Activated T-cell treated with anti-CD3 and anti-CD28 coated beads for 1 hour (primary cell): ENCODE measurements at places on chromosomes 11 and 22.
A peak's percentile ranks its signal among the peaks of the same experiment; 100 is the strongest.

- DNase-seq, result no peak
Measured at GRCh38 chr11:17646451-17647145, 72.8 kb upstream of the MYOD1 start.

- DNase-seq, result no peak
Measured at GRCh38 chr11:31160504-31161422, 208.8 kb downstream of the DCDC1 start.

- no peak for DNase-seq
Measured at GRCh38 chr11:129320494-129320893, 55.2 kb upstream of the BARX2 start.

DNA sequence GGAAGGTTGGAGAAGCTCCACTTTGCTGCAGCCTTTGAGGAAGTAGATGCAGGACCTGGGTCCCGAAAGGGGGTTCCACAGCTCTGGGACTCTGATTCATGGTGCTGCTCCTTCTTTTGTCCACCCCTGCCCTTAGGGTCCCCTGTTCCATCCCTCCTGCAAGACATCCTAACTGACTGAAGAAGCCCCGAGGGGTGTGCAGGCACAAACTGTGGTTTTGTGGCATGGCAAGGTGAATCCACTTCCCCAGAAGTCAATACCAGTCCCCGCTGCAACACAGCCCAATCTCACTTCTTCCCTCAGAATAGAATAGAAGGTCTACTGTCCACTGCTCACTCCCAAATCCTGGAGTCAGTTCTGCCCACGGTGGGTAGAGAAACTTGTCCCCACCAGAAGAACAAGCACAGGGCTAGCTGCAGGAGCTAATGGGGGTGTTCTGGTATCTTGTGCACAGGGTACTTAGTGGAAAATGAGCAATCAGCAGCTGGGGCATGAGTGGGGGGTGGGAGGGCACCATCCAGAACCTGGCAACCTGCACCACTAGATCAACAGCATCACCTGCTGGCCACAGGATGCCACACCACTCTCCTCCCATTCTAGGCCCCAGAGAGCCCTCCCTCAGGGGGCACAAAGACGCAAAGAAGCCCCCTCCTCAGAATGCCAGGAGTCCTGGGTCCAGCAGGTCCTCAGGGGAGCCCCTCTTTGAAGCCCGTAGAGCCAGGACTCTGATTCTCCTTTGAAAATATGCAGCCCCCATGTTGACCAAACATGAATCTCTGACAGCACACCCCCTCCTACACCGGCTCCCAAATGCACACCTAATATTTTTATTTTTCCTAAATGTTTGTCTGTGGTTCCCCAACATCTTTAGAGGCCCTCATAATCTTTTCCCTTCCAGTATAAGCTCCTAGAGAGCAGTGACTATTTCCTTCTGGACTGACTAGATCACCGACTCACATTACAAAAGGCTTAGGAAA, 14.1 kb downstream of the SPATA19 start:
- DNase-seq, result no peak

- DNase-seq, result no peak
Measured at GRCh38 chr22:43482318-43482625, 70.5 kb downstream of the MPPED1 start.

- DNase-seq, result no peak
Measured at GRCh38 chr11:60367896-60368295, 10.4 kb upstream of the MS4A7 start.

DNA sequence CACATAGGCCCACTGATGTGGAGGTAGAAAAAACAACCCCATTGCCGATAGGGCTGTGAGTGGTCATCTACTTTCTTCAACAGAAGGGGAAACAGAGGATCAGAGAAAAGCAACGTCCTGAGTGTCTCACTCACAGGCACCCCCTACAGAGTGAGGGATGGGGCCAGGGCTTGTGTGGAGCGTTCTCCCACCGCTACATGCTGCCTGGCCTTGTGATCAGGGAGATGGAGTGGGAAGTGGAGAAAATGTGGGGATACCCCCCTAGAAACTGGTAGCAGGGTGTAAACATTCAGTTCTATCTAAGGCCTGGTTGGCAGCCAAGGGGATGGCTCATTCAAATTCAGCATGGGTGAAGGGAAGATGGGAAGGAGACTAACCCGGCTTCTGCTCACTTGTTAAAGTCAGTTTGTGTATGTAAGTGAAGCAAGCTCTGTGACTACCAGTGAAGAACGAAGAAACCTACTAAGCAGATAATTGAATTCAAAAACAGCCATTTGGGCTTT, 73.0 kb upstream of the NAV2 start:
- no peak for DNase-seq

GRCh38 chr11:91164452-91164822, 941.6 kb upstream of the CHORDC1 start:
- DNase-seq, result no peak

DNA sequence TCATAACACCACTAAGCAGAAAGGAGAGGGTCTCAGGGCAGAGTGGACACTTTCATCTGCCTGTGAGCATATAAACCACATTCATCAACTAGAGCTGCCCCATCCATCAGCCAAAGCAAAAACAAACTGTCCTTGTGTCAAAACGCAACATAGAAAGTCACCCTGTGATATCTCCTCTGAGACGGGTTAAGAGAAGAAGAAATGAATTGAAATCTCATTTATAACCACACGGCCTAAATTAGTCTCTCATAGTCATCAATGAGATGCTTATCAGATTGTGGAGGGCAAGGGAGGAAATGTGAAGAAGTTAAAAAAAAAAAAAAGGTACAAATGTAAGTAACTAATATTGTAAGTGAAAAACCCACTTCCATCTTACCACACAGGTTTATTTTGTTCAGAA, 75.7 kb downstream of the SIK3 start:
- no peak for DNase-seq

- DNase-seq, result no peak
Measured at GRCh38 chr22:31367426-31367825, 21.3 kb upstream of the PATZ1 start.

GRCh38 chr11:9493492-9493891, 32.7 kb downstream of the ZNF143 start:
- DNase-seq, result no peak

DNA sequence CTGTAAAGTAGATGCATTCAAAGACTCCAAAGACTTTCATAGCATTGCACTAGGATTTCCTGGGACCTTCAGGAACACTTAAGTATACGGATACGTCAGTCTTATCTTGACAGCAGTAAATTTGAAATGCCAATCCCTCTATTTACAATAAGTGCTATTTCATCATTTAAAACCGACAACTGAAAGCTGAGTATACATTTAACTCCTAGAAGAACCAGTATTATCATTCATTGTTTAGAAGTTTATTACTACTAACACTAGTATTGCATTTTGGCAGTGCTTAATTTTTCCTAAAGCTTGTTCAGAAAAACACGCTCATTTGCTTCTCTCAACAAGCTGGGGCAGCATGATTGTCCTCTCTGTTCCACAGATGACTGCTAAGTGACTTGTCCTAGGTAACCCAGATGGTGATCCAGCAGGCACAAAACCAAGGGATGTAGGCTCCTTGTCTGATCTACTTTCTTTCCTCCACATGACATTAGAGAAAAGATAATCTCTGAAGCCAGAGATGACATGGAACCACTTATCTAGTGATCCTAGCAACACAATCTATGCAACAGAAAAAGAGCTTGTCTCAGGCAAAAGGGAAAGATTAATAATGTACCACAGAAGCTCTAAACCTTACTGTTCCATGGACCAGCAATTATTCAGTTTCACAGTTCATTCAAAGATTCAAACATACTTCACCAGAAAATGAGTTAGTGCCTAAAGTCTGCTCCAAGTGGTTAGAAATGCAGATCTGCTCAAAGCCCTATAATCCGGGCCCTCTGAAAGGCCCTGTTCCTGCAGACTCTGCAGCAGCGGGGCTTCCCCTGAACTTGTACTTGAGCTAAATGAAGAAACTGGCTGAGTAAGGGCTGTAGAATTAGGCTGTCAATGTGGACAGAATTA, 5.2 kb downstream of the MAML2 start:
- DNase-seq, result peak; percentile 11

DNA sequence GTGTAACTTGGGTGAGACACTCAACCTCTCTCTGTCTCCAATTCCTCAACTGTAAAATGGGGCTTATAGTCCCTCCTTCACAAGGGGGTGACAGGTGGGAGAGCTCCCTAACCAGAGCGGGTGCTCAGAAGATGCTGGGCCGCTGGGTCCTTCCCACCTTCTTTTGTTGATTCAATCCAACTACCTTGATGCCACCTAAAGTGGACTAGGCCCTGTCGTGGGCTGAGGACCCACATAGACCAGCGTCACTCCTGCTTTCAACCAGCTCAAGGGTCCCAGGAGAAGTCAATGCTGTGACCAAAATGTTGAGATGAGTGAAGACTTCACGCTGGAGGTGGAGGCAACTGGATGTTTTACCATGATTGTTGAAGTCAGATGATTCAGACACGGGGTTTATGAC, 72.7 kb upstream of the WNT11 start:
- DNase-seq, result no peak

DNA sequence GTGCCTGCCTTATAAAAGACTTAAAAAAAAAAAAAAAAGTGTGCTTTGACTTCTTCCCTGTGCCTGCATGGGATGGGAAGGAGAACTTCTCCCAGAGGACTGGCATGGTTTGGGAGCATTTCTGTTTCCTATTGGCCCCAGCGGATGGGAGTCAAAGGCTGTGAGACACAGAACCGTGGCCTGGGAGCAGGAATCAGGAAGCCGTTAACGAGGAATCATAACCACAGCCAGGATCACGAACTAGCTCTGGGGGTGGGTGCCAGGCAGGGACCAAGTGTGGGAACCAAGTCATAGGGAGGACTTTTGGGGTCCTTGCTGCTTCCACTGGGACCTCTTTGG, 526 bp downstream of the C1QTNF6 start:
- DNase-seq, result no peak

DNA sequence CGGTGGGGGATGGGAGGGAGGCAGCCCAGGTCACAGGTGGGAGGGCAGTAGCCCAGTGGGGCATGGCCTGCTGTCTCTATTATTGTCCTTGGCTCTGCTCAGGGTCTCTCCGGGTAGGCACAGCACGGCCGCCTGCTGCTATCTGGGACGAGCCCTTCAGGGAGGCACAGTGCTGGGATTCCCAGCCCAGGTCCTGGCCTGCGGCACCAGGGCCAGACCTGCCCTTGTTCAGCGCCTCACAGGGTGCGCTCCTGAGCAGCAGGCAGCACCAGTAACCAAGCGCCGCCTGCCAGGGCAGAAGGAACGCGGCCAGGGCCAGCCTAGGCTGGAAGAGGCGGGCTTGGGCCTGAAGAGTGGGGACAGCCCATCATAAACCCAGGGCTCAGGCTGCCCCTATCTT, 151.0 kb downstream of the MPPED1 start:
- no peak for DNase-seq

DNA sequence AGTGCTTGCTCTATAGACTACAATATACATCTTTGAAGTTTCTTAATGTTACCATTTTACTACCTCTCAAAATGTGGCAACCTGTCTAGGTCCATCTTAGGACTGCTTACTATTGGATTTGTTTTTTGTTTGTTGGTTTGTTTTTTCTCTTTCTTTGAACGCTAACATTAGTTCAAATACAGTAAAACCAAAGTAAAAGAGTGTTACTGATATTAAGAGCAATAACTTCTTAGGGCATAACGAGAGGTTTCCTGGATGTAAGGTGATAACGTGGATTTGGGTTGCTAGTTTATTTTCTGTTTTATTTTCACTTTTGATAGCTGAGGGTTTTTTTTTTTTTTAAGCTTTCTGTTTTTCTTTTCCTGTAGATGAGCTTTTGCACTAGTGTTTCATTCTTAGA, 43.6 kb downstream of the TMEM135 start:
- DNase-seq, result no peak

DNA sequence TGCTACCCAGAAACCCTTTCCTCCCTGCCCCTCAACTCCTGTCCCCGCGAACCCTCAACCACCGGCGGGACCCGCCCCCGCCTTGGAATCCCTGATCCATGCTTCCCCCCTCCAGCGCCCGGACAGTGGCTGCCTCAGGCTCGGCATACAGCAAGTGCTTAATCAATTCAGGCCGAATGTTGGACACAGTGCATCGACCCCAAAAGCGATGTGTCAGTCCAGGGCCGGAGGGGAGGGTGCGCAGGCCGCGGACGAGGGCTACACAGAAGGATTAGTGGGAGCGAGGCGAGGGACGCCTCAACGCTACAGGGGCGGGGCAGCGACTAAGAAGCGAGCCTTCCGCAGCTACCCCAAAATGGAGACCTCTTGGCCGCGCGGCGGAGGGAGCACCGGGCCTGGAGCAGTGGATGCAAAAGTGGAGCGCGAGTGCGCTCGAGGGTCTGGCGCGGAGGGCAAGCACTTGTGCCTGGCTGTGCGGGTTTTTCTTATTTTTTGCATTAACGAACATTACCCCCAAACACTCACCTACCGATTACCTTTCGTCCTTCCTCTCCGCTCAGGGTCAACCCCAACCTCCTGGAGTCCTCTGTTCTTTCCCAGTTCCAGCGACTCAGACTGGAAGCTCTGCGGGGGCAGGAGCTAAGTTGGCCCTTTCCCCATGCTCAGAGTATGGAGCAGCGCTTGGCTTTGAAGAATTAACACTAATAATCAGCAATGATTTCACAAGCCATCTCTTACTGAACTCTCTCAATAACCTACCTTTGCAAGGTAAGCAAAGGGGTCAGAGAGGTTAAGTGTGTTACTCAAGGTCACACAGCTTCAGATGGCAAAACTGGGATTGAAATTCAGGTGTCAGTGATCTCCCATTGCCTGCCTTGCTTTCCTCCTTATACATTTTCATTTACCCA, 30.0 kb upstream of the WNT11 start:
- no peak for DNase-seq

DNA sequence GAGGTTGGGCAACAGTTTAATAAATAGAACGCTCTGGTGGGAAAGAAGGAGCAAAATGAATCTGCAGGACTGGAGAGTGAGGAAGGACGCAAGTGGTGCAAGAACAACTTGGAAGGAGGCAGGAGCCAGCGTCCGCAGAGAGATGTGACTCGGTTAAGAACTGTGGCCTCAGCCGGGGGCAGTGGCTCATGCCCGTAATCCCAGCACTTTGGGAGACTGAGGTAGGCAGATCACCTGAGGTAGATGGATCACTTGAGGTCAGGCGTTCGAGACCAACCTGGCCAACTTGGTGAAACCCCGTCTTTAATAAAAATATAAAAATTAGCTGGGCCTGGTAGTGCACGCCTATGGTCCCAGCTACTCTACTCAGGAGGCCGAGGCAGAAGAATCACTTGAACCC, 319.7 kb downstream of the LARGE1 start:
- DNase-seq, result no peak

- DNase-seq, result no peak
Measured at GRCh38 chr11:128629516-128630106, 42.3 kb upstream of the ETS1 start.

GRCh38 chr11:135075740-135076139, 663.7 kb upstream of the B3GAT1 start:
- DNase-seq, result peak; percentile 22

DNA sequence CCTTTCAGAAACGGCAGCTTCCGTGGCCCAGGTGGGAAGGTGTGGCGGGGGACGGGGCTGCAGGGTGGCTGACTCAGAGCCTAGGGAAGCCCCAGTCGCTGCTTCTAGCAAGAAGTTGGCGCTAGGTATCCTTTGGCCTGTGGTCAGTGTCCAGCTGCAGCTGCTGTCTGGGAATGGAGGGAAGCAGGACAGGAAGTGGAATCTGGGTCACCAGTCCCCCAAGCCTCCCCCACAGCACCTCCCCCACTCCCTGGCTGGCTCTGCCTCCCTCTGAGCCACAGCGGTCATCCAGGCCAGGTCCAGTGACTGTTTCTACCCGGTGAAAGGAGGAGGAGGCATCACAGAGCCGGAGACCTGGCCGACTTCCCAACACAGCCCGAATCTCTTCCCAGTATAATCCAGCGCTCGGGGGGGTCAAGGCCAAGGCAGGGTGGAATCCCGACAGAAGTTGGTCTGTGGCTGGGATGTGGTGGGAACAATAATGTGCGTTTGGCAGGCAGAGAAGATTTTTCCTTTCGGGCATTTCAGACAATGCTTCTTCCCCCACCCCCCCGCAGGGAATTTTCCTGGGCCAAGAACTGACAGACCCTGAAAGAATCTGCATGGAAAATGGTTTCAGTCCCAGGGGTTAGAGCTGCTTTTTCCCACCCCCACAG, 45.1 kb downstream of the C11orf96 start:
- no peak for DNase-seq
